ENCODE measurements at places on chromosomes 4 and X.
A peak's percentile ranks its signal among the peaks of the same experiment; 100 is the strongest.

DNA sequence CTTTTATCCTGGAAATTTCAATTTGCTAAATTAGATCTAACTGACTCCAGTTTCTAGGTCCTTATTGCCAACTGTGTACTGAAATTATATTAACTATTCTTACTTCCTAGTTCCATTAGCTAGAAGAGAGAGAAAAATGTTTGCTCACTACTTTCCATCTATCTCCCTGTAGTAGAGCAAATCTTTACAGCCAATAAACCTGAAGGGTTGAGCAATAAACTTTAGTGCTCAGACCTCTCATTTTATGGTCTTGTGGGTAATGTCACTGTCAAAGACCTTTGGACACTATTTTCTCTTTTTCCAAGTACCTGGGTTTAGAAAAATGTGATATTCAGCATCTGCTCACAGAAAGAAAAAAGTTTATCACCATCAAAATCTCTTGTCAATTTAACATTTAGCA is 237.5 kb upstream of the GEMIN8 start:
- DNase-seq: no peak

DNA sequence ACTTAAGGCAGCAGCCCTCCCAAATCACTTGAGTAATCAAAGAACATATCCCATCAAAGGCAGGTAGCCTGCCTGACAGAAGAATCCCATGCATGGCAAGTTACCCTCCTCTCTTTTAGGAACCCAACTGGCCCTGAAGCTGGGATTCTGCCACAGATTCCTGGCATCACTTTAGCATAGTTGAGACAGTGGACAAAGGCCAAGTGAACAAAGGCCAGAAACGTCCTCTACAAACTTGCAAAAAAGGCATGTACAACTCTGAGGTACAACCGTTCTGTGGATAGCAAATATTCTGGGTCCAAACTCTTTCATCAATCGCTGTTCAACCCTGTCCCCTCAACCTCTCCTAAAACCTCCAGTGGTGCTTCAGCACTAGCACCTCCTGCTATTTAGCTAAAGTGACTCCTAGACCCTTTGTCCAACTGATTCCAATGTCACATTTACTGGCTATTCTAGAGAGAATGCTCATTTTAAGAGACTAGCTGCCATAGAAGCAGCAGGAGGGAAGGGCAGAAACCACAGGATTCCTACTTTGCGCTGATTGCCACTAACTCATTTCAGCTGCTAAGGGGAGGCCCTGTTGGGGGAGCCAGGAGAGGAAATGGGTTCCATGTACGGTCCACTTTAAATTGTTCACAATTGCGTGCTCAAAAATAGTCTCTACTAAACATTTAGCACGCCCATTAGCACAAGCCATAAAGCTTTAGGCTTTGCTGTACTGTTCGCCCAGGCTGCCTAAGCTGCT is 105.9 kb downstream of the SHROOM4 start:
- no peak for DNase-seq

- no peak for DNase-seq
These were observed 109.1 kb upstream of the BMP3 start for GRCh38 chr4:80921441-80921840.

DNA sequence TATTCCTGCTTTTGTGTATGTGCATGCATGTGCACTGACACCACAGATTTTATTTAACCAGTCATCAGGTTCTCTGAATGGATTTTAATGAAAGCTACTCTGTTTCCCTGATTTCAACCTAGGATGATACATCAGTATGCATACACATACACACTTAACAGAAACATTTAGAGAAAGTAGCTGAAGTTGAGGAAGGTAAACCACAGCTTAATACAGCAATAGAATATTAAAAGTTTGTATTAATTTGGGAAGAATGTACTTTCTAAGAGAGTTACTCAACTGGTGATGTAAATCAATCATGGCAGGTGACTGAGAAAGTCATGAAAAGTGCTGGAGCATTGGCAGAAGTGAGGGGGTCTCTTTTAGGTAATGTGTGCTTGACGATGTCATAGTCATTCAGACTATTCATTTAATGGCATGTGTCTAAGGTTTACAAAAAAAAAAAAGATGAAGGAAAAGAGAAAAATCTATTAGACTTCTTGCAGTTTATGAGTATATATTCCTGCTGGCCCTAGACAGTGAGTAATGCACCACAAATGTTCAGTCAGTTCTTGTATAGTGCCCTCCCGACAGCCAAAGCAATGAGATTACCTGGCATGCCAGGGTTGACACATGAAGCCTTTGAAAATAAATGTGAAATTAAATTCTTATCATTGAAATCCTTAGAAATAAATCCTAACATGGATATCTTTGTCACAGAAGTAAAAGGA is 187.6 kb downstream of the RAPGEF2 start:
- no peak for DNase-seq

DNA sequence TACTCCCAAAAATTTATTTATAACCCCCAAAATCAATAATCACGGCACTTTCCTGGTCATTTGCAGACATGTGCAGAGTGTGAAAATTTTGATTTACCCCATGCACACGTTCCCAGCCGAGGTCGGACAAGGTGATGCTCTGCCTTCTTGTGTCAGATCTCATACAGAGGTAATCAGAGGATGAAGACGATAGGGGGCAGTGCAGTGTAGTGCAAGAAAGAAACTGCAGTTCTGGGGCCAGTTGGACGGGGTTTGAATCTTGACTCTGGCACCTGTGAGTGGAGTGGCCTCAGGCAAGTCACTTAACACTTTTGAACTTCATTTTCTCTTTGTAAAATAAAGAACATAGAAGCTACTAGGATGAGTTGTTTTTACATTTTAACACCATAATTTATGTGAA is 88.4 kb downstream of the FRMPD3 start:
- no peak for DNase-seq

DNA sequence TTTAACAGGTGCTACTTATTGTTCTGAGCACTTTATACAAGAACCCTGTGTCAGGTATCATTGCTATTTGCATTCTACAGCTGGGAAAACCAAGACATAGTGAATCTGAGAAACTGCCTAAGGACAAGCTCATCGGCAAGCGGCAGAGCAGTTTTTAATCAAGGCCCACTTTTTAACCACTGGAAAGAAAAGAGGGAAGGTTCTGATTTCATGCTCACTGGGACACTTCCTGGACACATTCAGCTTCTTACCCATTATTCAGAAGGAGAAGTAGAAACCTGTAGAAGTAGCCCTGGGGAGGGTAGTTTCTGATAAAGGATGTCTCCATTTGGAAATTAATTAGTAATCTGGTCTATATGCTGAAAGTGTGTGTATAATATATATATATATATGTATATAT is 2.5 kb upstream of the LNX1 start:
- DNase-seq: no peak

- no peak for DNase-seq
These were observed 19.0 kb upstream of the DCAF8L2 start for GRCh38 chrX:27571164-27571563.

DNA sequence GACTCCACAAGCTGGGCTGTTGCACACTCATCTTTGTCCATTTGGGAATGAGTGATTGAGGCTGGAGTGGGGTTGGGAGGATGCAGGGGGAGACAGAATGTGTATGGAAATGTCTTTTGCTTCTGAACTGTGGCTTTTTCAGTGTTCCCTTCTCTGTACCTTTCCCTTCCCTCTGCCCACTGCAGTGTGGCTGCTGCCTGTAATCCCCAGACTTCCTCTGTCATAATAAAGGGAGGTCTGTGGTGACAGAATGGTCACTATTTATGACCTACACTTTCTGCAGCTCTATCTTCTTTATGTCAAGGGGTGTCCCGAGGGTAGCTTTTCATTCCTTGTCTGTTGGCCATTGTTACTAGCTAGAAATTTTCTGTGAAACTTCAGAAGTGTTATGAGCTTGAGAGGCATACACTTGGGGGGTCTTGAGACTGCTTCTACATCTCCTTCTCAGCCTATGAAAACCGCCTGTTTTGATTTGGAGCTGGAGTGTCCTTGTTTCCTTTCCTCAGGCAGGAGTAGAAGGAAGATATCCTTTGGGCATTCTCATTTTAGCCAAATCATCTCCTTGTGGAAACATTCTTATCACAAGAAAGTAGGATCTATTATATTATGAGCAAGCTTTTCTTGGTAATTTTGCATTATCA is 63.0 kb downstream of the ANK2 start:
- no peak for DNase-seq

DNA sequence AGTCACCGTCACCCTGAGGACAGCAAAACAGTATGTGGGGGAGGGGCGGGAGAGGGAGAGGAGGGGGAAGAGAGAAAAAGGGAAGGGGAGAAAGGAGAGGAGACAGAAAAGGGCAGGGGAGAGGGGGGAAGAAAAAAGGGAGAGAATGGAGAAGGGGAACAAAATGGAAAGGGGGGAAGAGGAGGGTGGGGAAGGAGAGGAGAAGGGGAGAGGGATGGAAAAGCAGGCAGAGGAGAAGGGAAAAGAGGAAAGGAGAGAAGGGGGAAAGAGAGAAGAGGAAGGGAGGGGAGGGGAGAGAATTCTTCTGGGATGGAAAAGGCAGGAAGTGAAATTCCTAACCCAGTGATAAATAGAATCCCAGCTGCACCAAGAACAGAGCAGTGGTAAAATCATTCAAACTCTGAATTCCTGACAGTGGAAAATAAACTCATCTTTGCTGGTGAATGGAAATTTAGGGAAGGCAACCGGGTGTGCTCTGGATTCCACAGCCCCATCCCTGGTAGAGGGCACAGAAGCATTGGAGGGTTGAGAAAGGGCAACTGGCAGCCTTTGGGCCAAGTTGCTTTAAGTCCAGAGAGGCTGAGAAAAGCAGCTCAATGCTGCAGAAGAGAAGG is 244.2 kb downstream of the BCOR start:
- DNase-seq: no peak

- no peak for DNase-seq
These were observed 185.5 kb upstream of the ANXA10 start for GRCh38 chr4:167906851-167907250.

DNA sequence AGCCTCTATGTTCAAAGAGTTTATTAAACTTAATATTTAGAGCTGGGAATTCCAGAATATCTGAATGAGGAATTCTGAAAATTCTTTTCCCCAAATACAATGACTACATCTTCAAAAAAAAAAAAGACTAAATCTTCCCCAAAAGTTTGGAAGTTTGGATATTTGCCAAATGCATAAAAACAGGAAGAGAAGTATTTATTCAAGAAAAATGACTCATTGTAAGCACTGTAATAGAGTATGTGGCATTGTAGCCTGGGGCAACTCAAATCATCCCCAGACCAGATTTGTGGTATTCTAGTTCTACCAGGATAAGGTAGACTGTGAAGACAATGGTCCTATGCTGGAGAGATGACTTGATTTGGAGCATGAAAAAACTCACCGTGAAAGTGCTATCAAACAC is 78.5 kb upstream of the PDHA2 start:
- DNase-seq: no peak

DNA sequence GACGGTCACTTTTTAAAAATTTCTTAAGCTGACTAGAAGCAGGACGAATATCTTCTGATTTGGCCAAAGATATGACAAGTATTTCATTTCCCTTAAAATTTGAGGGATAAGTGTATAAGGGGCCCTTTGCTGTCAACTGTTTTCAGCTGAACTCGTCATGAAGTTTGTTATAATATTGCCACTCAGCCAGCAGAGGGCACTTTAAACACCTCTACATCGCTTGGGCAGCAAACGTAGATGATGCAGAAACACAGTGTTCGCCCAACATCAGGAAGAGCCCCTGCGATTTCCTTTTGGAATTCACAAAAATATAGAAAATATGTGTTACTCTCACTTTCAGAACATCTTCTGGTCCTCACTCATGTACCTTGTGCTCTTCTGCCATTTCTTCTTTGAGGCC is 435.7 kb upstream of the FMR1 start:
- no peak for DNase-seq

GRCh38 chr4:12519426-12519825 is 964.7 kb downstream of the RAB28 start:
- no peak for DNase-seq

DNA sequence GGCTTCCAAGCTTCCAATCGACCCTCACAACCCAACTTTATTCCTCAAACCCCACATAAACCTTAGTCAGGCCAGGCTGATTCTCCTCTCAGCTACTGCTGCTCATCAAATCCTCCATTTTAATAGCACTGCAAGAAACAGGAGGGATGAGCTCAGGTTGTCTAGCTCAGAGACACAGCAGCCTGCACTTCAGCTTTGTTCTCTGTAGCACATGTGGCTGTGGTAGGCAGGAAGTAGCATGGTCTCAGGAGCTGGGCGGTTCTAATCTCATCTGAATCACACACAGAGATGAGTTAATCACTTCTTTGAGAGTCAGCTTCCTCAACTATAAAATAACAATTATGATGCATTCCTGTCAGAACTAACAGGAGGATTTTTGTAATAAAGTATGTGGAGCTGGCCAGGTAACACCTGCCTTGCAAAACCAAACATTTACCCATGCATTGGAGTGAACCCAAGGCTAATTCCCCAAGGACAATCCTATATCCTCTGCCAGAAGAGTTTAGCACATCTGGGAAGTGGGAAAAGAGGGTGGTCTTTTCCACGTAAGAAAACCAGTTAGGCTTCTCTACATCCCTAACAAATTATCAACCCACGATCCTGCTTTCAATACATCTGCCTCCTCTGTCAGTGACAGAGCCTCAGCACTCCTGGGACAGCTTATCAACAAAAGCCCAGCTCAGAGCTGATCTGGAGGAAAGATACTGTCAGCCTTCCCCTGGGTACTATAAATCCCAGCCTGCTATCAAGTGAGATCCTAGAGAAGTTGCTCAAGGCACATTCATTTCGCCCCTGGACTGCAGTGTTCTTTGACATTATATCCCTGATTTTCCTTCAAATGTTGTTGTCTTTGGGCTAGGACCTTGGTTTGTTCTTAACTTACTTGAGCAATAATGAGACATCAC is 32.8 kb downstream of the ELOVL6 start:
- peak; percentile 37 for DNase-seq

- DNase-seq: no peak
These were observed 19.1 kb downstream of the WDR17 start for GRCh38 chr4:176084769-176085168.

- DNase-seq: no peak
These were observed 6.8 kb upstream of the VSIG4 start for GRCh38 chrX:66046612-66047235.

GRCh38 chrX:71532078-71532752 is 689 bp upstream of the OGT start:
- peak; percentile 25 for DNase-seq

DNA sequence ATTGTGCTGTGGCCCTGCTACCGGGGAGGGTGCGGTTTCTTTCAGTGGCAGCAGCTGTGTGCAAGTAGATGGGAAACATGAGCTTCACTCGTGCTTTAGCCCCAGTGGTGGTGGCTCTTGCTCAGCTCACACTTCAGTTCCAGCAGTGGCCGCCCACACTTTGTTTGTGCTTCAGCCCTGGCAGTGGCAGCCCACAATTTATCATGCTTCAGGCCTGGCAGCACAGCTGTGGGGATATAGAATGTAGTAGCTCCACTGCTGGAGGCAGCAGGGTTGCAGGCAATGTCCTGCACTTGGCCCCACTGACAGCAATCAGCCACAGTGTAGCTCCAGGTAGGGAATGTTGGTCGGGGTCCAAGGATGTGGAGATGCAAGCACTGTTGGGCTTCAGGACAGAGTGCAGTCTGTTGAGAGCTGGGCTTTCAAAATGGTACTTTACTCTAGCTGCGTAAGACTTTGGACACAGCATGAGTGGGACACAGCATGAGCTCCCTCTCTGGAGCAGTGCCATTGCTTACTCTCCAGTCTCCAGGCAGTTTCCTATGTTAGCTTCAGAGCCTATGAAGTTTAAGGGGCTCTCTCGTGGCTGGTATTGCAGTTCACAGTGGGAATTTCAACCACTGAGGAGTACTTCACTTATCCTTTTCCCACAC is 413.1 kb downstream of the PDGFC start:
- no peak for DNase-seq

Measured in stimulated activated CD8-positive, alpha-beta memory T cell treated with anti-CD3 and anti-CD28 coated beads, Interleukin-4, amount 100 ng/mL, for 1 hour (primary cell).